ENCODE measurements at places on chromosomes 1 and 21.

DNA sequence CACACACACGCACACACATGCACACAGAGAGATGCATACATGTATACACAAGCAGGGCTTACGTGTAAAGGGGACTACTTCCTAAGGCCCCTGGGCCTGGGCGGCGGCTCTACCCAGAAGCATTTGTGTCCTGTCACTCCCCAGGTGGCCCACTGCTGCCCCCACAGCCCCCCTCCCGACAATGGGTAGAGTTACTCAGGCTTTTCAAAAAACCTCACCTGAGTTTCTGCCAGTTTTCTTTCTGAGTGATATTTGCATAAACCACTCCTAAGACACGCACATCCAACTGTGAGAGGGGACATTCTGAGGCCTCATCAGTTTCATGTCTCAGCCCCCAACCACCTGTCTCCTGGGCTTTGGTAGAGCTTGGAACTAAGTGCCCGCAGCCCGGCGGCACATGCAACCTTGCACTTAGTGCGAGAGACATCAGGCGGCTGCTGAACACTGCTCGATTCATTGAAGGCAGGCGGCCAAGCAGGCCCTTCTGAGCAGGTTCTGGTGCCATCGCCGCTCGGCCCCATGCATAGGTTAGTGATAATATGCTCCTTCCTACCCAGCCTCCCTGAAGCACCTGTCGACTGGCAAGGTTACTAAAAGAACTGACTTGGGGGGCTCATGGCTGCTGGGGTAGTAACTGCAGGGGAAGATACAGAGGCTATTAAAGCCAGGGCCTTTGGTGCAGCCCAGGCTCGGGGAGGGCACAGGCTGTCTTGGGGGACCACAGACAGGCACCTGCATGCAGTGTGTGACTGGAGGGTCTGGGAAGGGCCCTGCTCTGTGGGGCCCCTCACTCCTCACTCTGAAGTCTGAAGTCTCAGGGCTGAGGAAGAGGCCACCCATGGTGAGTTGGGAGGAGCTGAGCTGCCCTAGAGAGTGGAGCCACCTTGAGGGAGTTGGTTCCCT is 364.2 kb upstream of the VAMP3 start:
- no peak for DNase-seq

GRCh38 chr1:27349784-27350662 is 8.2 kb downstream of the SYTL1 start:
- peak; percentile 73 for DNase-seq

DNA sequence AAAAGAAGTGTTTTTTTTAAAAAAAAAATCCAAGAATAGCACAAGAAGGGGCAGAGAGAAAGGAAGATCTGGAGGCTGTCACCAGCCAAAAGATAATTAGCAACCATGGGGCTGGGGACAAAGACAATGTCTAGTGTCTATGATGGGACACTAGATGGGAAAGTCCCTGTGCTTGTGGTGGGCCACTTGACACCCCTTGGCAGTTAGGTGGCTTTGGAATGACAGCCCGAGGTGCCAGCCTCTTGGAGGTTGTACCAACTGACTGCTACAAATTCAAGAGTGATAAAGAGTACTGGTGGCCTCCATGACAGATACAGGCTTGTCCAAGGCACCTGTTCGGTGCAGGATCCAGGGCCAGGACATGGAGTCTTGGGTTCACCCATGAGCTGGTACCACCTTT is 21.6 kb downstream of the ATP2B4 start:
- DNase-seq: no peak

GRCh38 chr1:230309646-230310177 is 116.4 kb downstream of the PGBD5 start:
- DNase-seq: no peak

DNA sequence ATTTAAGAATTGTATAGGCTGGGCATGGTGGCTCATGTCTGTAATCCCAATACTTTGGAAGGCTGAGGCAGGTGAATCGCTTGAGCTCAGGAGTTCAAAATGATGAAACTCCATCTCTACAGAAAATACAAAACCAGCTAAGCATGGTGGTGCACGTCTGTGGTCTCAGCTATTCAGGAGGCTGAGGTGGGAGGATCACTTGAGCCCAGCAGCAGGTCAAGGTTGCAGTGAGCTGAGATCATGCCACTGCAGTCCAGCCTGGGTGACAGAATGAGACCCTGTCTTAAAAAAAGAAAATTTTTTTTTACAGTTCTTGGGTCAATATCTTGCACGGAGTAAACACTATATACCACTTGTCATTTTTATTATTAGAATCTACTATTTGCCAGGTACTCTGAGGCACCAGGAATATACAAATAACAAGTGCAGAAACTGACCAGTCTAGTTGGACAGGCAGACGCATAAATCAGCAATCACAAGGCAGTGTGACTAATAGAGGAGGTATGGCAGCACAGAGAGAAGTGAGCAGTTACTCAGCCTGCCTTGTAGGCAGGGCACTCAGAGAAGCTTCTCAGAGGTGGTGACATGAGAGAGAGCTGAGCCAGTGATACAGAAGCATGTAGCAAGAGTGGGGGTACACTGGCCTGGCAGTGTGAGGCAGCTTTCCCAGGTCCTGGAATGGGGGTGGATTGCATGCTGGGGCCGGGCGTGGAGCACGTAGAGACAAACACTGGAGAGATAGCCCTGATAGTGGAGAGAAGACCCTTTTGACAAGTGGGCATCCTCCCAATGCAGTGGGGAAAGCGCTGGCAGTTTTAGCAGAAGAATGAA is 8.0 kb downstream of the PHLDA3 start:
- peak; percentile 94 for DNase-seq

- DNase-seq: no peak
Observed at GRCh38 chr1:65577278-65577677, 156.8 kb downstream of the LEPR start.
